ENCODE measurements at places on chromosomes 3 and 15. TPM values are rescaled to one million over a fixed set of nuclear protein-coding genes. Genes with fewer than 3 reads are reported as not detected.

- H3K4me1 ChIP-seq, result peaks cover 5% of the 10 kb centered on the region
- no peak for DNase-seq
- no peaks in the 10 kb centered on the region for H3K27me3 ChIP-seq
- no peaks in the 10 kb centered on the region for H3K36me3 ChIP-seq
- H3K4me3 ChIP-seq, result no peak overlapping the region
Observed at GRCh38 chr15:31235311-31236183, 91.1 kb upstream of the KLF13 start.

GRCh38 chr3:136612512-136612911 is 139.7 kb downstream of the STAG1 start:
- H3K4me3 ChIP-seq, result no peak overlapping the region
- H3K4me1 ChIP-seq, result no peaks in the 10 kb centered on the region

DNA sequence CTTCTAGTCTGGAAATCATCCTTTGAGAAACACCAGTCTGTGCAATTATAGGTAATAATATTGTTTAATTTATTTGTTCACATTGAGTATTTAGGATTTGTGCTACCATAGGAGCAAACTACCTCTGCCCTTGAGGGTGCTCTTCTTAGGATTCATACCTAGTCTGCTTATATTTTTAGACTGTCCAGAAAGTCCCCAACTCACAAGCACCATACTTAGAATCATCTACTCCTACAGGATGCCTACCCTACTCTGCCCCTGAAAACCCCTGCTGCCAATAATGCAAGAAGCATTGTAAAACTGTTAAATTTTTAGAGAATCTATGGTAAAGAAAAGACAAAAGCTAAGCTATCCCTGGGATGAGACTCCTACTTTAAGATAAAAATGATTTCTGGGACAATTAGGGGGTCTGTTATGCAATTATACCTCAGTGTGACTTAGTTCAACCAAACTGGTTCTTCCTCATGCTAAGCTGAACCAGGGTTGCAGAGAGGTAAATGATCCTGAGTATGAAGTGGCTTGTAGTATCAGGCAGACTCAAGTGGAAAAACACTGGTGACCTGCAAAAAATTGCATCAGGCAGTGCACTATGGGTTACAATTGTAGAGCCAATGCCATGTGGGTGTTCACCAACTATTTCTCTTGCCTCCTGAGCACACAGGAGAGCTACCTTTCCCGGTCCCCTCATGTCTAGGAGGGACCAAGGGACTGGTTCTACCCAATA is 133.3 kb downstream of the TNIK start:
- no peaks in the 10 kb centered on the region for H3K4me1 ChIP-seq
- no peaks in the 10 kb centered on the region for H3K36me3 ChIP-seq
- no peak overlapping the region for H3K4me3 ChIP-seq
- H3K27me3 ChIP-seq, result peaks cover 20% of the 10 kb centered on the region
- DNase-seq, result no peak
- no peak overlapping the region for H3K27ac ChIP-seq

DNA sequence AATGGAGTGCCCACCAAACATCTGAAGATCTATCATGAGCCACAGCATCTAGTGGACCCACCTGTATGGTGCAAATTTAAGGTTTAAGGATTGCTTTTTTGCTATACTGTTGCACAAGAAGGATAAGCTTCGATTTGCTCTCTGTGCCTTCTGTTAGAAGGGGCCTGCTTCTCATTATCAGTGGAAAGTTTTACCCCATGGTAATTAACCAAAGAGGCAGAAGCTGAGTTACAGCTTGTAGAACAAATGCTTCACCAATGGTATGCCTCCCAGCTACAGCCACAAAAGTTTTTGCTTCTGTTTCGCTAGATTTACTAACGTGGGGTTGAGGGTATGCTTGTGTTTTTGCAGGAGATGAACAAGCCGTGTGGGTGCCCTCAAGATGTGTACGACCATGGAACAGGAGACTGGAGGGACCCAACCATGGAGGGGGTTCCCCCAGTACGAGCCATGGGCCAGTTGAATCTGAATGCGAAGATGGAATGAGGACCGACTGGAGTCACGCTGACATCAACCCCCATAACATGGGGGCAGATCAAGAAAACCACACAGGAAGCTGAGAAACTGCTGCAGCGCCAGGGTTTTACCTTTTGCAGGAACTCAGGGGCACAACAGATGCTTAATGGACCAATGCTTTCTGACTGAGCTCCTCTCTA is 43.5 kb downstream of the ACAD9 start:
- no peaks in the 10 kb centered on the region for H3K36me3 ChIP-seq
- no peak for DNase-seq
- H3K4me1 ChIP-seq, result no peaks in the 10 kb centered on the region
- H3K4me3 ChIP-seq, result no peak overlapping the region

DNA sequence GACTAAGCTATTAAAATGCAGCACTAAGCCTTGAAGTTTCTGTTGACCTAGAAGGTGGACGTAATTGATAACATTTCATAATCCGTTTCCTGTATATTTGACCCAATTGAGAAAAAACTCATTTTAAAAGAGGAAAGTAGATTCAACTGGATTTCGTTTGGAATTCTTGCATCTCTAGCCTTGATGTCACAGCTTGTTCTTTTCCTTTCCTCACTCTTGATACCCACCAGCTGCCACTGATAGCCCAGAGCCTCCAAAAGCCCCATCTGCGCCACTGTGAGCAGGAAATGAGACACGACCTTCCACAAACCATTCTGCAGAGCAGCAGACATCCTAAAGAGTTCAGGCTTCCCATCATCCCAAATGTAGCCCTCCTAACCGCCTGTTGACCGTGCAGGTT is 61.8 kb downstream of the FOXB1 start:
- 0 out of 2 replicates have a peak, but pooled peaks cover 3% of the 10 kb centered on the region for H3K4me1 ChIP-seq
- H3K27ac ChIP-seq, result no peak overlapping the region
- no peaks in the 10 kb centered on the region for H3K27me3 ChIP-seq

GRCh38 chr3:113251817-113252216 is 40.5 kb downstream of the BOC start:
- H3K4me3 ChIP-seq, result no peak overlapping the region
- H3K27me3 ChIP-seq, result peaks cover 1% of the 10 kb centered on the region
- H3K4me1 ChIP-seq, result no peaks in the 10 kb centered on the region
- DNase-seq, result no peak
- H3K27ac ChIP-seq, result no peak overlapping the region

GRCh38 chr15:59867086-59867855 is 136.8 kb upstream of the FOXB1 start:
- DNase-seq, result no peak
- no peak overlapping the region for H3K27ac ChIP-seq
- no peak overlapping the region for H3K4me3 ChIP-seq
- H3K4me1 ChIP-seq, result no peaks in the 10 kb centered on the region

DNA sequence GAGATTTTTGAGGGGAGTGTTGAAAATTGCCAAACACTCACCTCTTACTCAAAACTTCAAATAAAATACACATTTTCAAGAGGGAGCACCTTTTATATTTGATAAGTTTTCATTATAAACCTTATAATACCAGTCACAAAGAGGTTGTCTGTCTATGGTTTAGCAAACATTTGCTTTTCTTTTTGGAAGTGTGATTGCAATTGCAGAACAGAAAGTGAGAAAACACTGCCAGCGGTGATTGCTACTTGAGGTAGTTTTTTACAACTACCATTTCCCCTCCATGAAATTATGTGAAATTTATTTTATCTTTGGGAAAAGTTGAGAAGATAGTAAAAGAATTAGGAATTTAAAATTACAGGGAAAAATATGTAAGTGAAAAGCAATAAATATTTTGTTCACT is 20.1 kb downstream of the DIPK2A start:
- DNase-seq, result no peak
- H3K36me3 ChIP-seq, result no peaks in the 10 kb centered on the region
- H3K27ac ChIP-seq, result no peak overlapping the region
- no peak overlapping the region for H3K4me3 ChIP-seq

GRCh38 chr3:124759666-124760401 is 29.6 kb downstream of the UMPS start:
- no peaks in the 10 kb centered on the region for H3K36me3 ChIP-seq
- no peak for DNase-seq
- H3K4me1 ChIP-seq, result peaks cover 7% of the 10 kb centered on the region
- no peak overlapping the region for H3K4me3 ChIP-seq

DNA sequence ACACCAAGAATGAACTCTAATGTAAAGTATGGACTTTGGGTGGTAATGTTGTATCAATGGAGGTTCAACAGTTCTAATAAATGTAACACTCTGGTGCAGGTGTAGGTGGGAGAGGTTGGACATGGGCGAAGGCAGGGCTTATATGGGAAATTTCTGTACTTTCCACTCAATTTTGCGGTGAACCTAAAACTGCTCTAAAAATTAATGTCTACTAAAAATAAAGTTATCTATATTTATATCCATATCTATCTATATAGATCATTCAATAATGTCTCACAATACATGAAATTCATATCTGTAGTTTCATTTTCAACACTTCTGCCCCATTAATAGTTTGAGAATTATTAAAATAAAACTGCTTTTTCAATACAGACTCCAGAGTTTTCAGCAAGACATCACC is 49.3 kb downstream of the CD200R1 start:
- H3K4me1 ChIP-seq, result no peaks in the 10 kb centered on the region
- H3K27me3 ChIP-seq, result no peaks in the 10 kb centered on the region
- no peak overlapping the region for H3K4me3 ChIP-seq

- H3K27ac ChIP-seq, result no peak overlapping the region
- DNase-seq, result no peak
- H3K4me3 ChIP-seq, result no peak overlapping the region
- H3K36me3 ChIP-seq, result no peaks in the 10 kb centered on the region
- no peaks in the 10 kb centered on the region for H3K27me3 ChIP-seq
- no peaks in the 10 kb centered on the region for H3K4me1 ChIP-seq
Observed at GRCh38 chr3:123640740-123641462, 56.0 kb upstream of the HACD2 start.

GRCh38 chr3:184691397-184692231 is 20.2 kb downstream of the MAGEF1 start:
- no peak overlapping the region for H3K27ac ChIP-seq
- H3K4me3 ChIP-seq, result no peak overlapping the region
- DNase-seq, result no peak
- no peaks in the 10 kb centered on the region for H3K27me3 ChIP-seq
- no peaks in the 10 kb centered on the region for H3K4me1 ChIP-seq

- H3K4me1 ChIP-seq, result no peaks in the 10 kb centered on the region
- H3K4me3 ChIP-seq, result no peak overlapping the region
- no peaks in the 10 kb centered on the region for H3K27me3 ChIP-seq
- no peaks in the 10 kb centered on the region for H3K36me3 ChIP-seq
- no peak overlapping the region for H3K27ac ChIP-seq
- DNase-seq, result no peak
Observed at GRCh38 chr3:12916159-12916558, 74.8 kb upstream of the RPL32 start.

DNA sequence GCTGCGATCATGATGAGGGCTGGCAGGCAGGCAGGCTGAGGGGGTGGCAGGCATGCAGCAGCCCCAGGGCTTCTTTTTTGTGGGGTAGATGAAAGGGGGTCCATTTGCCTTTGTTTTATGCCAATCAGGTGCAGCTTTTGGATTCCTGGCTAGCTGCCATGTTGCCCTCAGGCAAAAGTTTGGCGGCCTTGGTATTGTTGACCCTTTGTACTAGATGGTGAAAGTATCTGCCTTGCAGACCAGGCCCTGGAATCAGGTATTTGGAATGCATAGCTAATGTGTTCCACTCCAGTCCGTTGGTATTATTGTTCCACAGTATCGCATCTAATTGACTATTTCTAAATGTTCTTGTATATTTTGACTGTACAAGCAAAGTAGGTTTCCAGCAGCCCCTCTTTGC is 35.0 kb downstream of the EEFSEC start:
- H3K27ac ChIP-seq, result no peak overlapping the region
- no peak for DNase-seq
- H3K4me1 ChIP-seq, result no peaks in the 10 kb centered on the region
- no peak overlapping the region for H3K4me3 ChIP-seq
- H3K27me3 ChIP-seq, result no peaks in the 10 kb centered on the region

DNA sequence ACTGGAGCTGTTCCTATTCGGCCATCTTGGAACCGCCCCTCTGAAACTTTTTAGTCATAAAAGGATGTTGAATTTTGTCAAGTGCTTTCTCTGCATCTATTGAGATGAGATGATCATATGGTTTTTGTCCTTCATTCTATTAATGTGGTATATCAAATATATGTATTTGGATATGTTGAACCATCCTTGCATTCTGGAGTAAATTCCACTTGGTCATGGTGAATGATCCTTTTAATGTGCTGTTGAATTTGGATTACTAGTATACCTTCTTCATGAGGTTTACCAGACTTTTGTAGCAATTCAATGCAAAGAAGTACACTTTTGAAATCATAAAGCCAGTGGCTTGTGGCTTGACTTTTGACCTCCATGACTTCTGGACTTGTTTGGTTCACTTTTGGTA is 33.4 kb upstream of the XRN1 start:
- DNase-seq, result no peak
- no peak overlapping the region for H3K4me3 ChIP-seq
- no peak overlapping the region for H3K27ac ChIP-seq
- H3K4me1 ChIP-seq, result no peaks in the 10 kb centered on the region
- H3K36me3 ChIP-seq, result no peaks in the 10 kb centered on the region

- H3K4me3 ChIP-seq, result no peak overlapping the region
- no peaks in the 10 kb centered on the region for H3K4me1 ChIP-seq
- no peaks in the 10 kb centered on the region for H3K36me3 ChIP-seq
- no peaks in the 10 kb centered on the region for H3K27me3 ChIP-seq
- no peak overlapping the region for H3K27ac ChIP-seq
Observed at GRCh38 chr3:123559040-123559861, 25.6 kb downstream of the HACD2 start.

DNA sequence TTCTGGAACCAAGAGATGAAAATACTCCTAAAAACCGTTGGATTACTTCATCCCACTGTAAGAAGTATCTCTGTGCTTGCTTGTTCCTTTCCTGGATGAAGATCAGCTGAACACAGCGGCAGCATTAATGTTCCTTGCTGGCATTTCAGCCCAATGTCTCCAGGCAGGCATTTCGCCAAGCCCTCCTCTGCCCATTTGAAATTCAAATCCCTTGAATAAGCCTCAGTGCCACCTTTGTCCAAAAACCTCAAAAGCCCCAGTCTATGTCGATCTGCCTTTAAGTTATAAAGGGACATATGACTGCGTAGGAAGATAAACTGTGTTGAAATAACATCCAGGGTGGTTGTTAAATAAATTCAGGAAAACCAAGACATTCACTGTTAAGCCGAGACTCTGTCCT is 156.8 kb upstream of the PDZRN3 start:
- H3K27ac ChIP-seq, result no peak overlapping the region
- H3K27me3 ChIP-seq, result no peaks in the 10 kb centered on the region
- no peak overlapping the region for H3K4me3 ChIP-seq
- H3K36me3 ChIP-seq, result no peaks in the 10 kb centered on the region
- H3K4me1 ChIP-seq, result no peaks in the 10 kb centered on the region

GRCh38 chr15:40259021-40259420 is 20.2 kb downstream of the PAK6 start:
- H3K27me3 ChIP-seq, result no peaks in the 10 kb centered on the region
- H3K4me1 ChIP-seq, result peaks cover 28% of the 10 kb centered on the region
- DNase-seq, result no peak
- H3K4me3 ChIP-seq, result no peak overlapping the region

- no peak for DNase-seq
- H3K36me3 ChIP-seq, result no peaks in the 10 kb centered on the region
- no peak overlapping the region for H3K27ac ChIP-seq
- no peaks in the 10 kb centered on the region for H3K27me3 ChIP-seq
Observed at GRCh38 chr3:72408983-72409779, 439.1 kb downstream of the SHQ1 start.

The CELSR3 gene
- 7.7 TPM for total RNA-seq

The PAK6 gene
- 6.3 TPM for total RNA-seq

The OCA2 gene
- total RNA-seq, result 0.13 TPM

The CHAC1 gene
- total RNA-seq, result 15.5 TPM

The CNTN3 gene
- total RNA-seq, result not detected

The GRAMD1C gene
- total RNA-seq, result 3.9 TPM

The MUSTN1 gene
- 0.49 TPM for total RNA-seq

The FBXL22 gene
- total RNA-seq, result 0.54 TPM

The DZIP1L gene
- total RNA-seq, result 11.1 TPM

The LNP1 gene
- 1.8 TPM for total RNA-seq
